Left ventricle myocardium inferior (tissue), 1 donor: ENCODE measurements at places on chromosomes 5 and 9. TPM values are rescaled to one million over a fixed set of nuclear protein-coding genes. Genes with fewer than 3 reads are reported as not detected.

DNA sequence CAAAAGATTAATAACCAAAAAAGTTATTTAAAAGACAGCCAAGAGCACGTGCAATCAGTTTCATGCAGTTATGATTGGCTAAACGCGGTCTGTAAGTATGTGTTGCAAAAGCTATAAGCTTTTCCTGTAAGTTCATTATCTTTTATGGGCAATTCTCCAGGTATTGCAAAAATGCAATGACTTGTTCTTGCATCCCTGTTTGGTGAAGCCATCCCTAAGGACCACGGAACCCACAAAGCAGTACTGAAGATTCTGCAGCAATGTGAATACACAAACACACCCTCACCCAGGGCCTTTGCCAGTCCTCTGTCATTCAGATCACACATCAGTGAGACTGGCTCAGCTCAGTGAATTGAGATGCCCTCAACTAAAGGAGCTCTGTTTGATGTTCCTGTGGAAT, 11.4 kb downstream of the GCNT4 start:
- no peak overlapping the region for H3K4me3 ChIP-seq
- H3K27me3 ChIP-seq, result no peaks in the 10 kb centered on the region
- DNase-seq, result no peak
- H3K27ac ChIP-seq, result no peak overlapping the region

DNA sequence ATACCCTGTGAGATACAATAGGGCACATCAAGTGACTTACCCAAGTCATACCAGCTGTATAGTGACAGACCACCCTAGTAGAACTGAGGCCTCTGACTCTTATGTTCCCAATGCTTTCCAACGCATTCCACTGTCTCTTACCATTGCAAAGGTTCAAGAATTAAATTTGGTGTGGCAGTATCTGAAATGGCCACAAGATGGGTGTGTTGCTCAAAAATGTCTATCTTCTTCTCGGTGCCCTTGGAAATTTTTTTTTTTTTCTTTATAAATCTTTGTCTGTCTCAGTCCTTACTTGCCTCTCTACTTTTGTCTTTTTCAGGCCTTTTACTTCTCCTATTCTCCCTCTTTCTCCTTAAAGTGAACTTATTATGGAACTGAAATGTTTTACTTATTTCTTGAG, 48.4 kb downstream of the GPR21 start:
- no peak overlapping the region for H3K27ac ChIP-seq
- no peak overlapping the region for H3K4me3 ChIP-seq
- H3K4me1 ChIP-seq, result no peaks in the 10 kb centered on the region
- no peak for DNase-seq

DNA sequence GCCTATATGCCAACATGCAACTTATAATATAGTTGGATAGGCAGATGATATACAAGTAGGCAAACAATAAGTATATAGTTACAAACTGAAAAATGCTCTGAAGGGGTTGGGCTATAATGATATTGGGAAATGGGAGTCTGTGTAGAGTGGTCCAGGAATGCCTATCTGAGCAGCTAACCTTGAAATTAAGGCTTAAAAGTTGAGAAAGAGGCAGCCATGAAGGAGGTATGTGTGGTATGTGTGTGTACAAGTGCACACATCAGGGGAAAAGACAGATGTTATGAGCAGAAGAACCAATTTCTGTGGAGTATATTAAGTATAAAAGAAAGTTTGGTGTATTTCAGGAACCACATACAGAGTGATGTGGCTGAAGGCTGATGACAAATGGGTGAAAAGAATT, 154.9 kb upstream of the PAPPA start:
- H3K27me3 ChIP-seq, result no peaks in the 10 kb centered on the region
- H3K4me3 ChIP-seq, result no peak overlapping the region
- H3K27ac ChIP-seq, result no peak overlapping the region
- DNase-seq, result no peak
- H3K36me3 ChIP-seq, result no peaks in the 10 kb centered on the region

DNA sequence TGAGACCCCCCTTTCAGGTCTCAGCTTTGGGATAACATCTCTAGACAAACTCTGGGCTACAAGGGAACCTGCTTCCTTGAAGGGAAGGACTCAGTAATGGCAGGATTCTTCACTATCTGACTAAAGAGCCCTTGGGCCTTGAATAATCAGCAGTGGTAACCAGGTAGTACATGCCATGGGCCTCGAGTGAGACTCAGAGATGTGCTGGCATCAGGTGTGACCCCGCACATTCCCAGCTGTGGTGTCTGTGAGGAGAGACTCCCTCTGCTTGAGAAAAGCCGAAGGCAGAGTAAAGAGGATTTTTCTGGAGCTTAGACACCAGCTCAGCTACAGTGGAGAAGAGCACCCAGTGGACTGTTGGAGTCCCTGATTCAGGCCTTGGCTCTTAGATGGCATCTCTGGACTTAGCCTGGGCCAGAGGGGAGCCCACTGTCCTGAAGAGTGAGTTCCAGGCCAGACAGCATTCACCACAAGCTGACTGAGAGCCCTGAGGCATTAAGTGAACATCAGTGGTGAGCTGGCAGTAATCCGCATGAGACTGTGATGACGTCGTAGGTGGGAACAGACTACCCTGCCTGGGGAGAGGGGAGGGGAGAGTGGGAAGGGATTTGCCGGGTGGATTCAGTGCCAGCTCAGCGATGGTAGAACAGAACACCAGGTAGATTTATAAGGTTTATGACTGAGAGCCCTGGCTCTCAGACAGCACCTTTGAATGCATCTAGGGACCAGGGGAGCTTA, 5.3 kb upstream of the ZNF782 start:
- H3K27me3 ChIP-seq, result no peaks in the 10 kb centered on the region
- DNase-seq, result no peak
- H3K4me1 ChIP-seq, result peaks cover 7% of the 10 kb centered on the region
- H3K36me3 ChIP-seq, result no peaks in the 10 kb centered on the region
- no peak overlapping the region for H3K27ac ChIP-seq

DNA sequence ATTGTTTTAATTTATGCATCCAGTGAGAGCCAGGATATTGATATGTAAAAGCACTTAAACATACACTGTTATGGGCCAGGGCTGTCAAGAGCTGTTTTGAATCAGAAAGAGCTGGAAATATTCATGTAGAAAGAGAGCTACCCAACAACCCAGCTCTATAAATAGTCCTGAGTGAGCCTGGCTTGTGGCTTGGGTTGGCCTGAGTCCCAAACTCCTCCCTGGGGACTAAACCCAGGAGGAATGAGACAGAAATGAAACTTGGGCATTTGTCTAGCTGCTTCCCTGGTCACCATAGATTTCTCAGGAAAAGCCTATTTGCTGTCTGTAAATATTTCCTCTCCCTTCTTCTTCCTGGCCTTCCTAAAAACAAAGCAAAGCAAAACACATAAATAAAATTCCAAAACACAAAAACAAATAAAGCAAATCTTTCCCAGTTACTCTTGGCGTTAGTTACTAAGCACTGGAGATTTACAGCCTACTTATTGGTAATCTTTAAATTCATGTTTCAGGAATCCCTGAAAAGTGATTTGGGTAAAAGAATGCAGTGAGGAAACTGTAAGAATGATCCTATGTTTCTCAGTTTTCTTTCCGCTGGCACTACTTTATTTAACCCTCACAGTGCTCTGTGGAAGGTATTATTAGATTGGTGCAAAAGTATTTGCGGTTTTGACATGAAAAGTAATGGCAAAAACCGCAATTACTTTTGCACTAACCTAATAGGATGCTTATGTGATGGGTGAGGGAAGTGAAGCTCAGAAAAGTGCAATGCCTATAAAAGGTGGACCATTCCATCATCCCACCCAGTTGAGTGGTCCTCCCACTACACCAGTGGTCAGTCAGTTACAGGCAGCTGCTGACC, 111.8 kb downstream of the CARTPT start:
- no peaks in the 10 kb centered on the region for H3K36me3 ChIP-seq
- peak overlapping the region; percentile 80 for H3K27ac ChIP-seq
- peaks cover 24% of the 10 kb centered on the region for H3K4me1 ChIP-seq
- no peak overlapping the region for H3K4me3 ChIP-seq
- no peaks in the 10 kb centered on the region for H3K27me3 ChIP-seq
- DNase-seq, result peak; percentile 82

- H3K27me3 ChIP-seq, result no peaks in the 10 kb centered on the region
- H3K4me3 ChIP-seq, result no peak overlapping the region
- H3K27ac ChIP-seq, result no peak overlapping the region
- peaks cover 11% of the 10 kb centered on the region for H3K4me1 ChIP-seq
Observed at GRCh38 chr9:3980212-3980611, 319.7 kb downstream of the GLIS3 start.

DNA sequence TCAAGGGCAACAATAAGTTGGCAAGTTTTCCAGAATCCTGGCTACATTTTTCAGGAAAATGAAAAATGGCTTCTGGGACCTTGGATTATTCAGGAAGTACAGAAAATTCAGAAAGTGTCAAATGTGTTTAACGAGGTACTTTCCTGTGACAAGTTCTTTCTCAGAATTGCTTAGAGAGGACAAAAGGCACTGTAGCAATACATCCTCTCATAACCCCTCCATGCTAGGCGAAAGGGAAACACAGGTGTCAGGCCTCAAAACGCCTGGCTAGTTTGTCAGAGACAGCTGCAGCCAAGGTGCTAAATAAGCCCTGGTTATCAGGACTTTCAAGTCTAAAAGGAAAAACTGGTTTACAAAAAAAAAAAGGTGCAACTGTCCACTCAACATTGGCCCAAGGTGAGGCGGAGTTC, 115.2 kb downstream of the GNAQ start:
- DNase-seq, result no peak
- no peaks in the 10 kb centered on the region for H3K27me3 ChIP-seq
- peaks cover 10% of the 10 kb centered on the region for H3K4me1 ChIP-seq
- peaks cover 21% of the 10 kb centered on the region for H3K36me3 ChIP-seq
- H3K27ac ChIP-seq, result peak overlapping the region; percentile 22

DNA sequence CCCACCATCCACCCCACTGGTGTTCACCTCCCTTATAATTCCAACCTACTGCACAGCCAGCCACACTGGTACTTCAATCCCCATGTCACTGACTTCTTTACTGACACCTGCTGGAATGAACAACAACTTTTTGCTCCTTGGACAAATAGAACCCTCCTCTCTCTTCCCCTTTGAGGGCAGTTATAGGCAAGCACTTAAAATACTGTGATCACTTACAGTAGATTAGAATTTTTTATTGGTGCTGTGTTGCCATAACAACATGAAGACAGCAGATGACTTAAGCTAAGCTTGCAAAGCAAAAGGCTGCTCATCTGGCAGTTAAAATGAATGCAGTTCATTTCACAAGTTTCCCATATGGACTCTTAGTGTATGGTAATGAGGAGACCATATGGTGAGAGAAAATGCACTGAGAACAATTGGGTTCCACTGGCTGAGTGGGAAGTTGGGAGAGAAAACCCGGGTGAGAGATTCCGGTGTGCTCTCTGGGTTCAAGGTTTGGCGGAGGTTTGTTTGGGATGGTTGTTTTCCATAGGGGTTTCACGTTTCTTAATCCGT, 374.3 kb downstream of the EBF1 start:
- no peak overlapping the region for H3K27ac ChIP-seq
- peaks cover 8% of the 10 kb centered on the region for H3K36me3 ChIP-seq
- H3K27me3 ChIP-seq, result no peaks in the 10 kb centered on the region
- H3K4me1 ChIP-seq, result peaks cover 52% of the 10 kb centered on the region
- DNase-seq, result no peak

GRCh38 chr9:86563350-86563749, 209.1 kb upstream of the TUT7 start:
- DNase-seq, result no peak
- H3K36me3 ChIP-seq, result no peaks in the 10 kb centered on the region
- H3K4me1 ChIP-seq, result no peaks in the 10 kb centered on the region
- H3K27me3 ChIP-seq, result peaks cover 39% of the 10 kb centered on the region
- no peak overlapping the region for H3K27ac ChIP-seq

Gene C1QTNF3
- total RNA-seq, result 0.49 TPM

Gene SOX30
- total RNA-seq, result 0.08 TPM

Gene ANKRD20A1
- total RNA-seq, result 1.5 TPM

Gene EPB41L4A
- total RNA-seq, result 17.8 TPM

Gene CATSPER3
- 0.49 TPM for total RNA-seq
